CD4-positive, alpha-beta T cell treated with Interleukin-15 for 1 hour (primary cell): ENCODE measurements at places on chromosomes 7 and 10.

- no peak for DNase-seq
Observed at GRCh38 chr7:68840991-68841390, 757.3 kb upstream of the AUTS2 start.

DNA sequence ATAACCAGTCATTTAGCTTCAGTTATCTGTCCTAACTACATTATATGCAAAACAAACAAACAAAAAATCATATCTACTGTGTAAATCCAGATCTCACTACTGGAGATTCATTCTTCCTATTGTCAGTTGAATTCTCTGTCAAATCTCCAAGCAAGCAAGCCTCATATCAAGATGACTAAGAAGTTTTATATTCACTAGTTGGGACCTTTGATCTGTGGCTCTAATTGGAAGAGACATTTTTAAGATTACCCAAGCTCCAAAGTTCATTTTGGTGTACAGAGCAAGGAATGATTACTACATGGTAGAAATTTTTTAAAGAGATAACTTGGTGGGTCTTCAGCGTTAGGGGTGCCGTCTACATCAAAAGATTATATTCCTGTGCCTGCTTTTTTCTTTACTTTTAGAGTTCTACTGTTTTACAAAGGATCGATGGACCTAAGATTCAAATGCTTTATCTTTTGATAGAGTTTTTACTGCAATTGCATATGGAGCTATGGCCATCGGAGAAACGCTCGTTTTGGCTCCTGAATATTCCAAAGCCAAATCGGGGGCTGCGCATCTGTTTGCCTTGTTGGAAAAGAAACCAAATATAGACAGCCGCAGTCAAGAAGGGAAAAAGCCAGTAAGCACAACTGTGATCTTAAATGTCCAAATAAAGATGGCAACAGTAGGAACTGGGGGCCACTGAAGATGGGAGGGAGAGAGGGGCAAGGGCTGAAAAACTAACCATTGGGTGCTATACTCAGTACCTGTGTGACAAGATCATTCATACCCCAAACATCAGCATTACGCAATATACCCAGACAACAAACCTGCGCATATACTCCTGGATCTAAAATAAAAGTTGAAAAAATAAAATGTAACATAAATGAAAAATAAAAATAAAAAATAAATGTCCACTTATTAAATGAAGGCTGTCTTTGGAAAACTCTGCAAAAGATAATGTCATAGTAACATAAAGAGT lies 47.9 kb downstream of the SP8 start:
- no peak for DNase-seq

GRCh38 chr7:100166970-100167911 lies 1.2 kb downstream of the GAL3ST4 start:
- no peak for DNase-seq

DNA sequence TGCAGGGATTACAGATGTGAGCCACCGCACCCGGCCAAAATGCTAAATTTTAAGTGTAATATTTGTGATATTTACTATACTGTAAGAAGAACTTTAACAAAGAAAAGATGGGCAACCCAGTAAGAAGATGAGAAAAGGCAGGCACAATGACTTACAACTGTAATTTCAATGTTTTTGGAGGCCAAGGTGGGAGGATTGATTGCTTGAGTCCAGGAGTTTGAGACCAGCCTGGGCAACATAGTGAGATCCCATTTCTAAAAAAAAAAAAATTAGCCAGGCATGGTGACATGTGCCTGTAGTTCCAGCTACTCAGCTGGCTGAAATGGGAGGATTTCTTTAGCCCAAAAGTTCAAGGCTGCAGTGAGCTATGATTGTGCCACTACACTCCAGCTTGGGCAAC lies 11.7 kb upstream of the GATAD1 start:
- no peak for DNase-seq

- no peak for DNase-seq
Observed at GRCh38 chr7:103605640-103606039, 159.6 kb upstream of the SLC26A5 start.

- no peak for DNase-seq
Observed at GRCh38 chr10:57049096-57049495, 688.0 kb upstream of the ZWINT start.

DNA sequence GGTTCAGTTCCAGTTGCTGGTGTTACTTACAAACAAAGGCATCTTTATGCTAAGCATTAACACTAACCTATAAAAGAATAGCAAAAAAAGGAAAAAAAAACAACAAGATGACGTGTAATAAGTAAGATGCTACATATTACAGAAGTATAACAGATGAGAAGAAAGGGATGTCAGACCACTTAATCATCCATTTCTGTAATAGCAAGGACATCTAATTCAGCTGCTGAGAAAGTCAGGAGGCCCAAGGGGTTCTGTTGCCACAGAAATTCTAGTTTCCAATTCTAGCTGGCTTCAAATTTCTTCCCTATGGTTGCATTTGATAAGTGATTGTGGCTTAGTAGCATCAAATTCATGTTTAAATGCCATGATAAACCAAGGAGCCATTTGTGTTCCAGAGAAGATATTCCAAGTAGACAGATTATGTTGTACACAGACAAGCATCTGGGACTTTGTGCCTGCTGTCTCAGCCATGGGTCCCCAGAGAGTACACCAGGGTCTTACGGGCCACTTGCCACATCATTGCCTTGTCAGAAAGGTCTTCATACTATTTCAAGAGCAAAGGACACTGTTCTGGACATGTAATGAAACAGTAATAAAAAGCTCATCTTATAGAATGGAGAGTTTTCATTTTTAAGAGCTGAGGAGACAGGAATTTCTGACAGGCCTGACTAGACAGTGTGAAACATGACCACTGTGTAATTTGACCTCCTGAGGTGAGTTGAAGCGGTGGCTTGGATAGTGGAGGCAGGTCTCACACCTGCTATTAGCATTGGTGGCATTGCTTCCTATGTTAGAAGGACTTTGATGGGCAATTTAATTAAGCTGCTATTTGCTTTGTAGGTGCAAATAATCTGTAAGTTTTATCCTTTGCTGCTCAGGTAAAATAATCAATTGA lies 4.2 kb upstream of the ASB4 start:
- no peak for DNase-seq

DNA sequence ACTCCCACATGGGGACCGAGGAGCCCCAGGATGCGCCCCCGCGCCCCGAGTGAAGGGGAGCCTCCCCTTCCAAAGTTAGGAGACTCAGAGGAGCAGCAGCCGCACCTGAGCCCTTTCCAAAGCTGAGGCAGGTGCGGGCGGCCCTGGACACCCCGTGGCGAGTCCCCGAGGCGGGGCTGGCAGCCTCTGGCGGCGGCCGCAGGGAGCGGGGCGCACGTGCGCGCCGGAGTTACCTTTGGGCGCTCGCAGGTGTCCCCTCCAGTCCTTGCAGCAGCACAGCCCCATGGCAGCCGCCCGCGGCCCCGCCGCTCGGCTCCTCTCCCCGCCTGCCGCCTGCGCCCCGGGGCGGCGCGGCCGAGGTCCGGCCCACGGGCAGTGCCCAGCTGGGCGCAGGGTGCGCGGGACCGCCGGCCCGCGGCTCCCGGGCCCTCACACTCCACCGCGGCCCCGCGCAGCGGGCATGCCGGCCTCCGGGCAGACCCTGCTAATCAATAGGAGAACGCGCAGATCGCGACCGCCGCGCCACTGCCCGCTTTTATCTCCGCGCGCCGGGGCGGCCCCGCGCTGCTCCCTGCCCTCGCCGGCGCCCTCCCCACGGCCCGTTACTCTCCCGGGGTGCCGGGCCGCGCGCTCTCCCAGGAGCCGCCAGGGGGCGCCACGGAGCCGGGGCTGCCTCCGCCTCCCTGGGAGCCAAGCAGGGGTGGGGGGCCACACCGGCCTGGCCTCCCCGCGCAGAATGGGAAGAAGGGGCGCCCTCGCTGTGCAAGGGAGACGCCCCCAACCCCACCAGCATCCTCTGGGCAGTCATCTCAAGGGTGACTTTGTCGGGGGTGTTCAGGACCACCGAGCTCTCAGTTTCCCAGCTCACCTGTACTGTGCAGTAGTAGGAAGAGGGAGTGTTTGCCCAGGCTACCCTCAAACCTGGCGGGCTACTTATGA lies 80.8 kb downstream of the ARHGAP22 start:
- no peak for DNase-seq

DNA sequence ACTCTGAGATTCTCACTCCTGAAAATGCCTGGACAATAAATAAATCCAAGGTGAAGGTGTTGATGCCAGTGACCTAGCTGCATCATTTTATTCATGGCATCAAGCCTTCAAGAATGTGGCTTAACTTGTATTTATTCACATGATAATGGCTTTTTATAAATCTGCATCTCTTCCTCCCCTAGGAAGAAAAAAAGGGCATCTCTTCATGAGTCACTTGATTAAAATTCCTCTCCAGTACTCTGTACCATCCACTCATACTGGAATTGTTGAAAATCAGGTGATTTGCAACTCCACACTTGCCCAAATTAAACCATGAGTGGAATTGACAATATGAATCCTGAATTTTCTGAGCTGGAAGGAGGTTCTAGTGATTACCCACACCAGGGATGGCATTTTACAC lies 30.2 kb downstream of the PTPRE start:
- DNase-seq = no peak

DNA sequence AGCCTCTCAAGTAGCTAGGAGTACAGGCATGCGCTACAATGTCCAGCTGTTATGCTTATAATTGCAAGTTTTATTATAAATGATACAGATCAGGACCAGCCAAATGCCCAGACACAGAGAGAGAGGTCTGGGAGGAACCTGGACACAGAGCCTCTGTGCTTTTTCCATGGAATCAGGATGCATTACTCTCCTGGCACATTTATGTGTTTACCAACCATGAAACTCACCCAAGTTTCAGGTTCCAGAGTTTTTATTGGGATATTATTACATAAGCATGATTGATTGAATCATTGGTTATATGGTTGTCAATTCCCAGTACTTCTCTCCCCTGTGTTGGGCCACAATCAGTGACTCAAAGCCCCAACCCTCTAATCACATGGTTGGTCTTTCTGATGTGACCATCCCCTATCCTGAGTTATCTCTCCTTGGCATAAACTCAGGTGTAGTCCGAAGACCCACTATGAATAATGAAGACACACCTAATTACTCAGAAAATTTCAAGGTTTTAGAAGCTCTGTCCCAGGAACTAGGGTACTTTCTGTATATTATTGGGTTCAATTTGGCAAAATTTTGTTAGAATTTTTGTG lies 30.6 kb downstream of the MXI1 start:
- DNase-seq = no peak

- no peak for DNase-seq
Observed at GRCh38 chr7:113120647-113121046, 2.3 kb upstream of the SMIM30 start.

GRCh38 chr10:117457932-117458331 lies 82.7 kb upstream of the PDZD8 start:
- no peak for DNase-seq

GRCh38 chr7:34057136-34057535 lies 151.8 kb downstream of the BMPER start:
- DNase-seq = no peak

- DNase-seq = no peak
Observed at GRCh38 chr7:27153526-27153925, 1.1 kb upstream of the HOXA3 start.

DNA sequence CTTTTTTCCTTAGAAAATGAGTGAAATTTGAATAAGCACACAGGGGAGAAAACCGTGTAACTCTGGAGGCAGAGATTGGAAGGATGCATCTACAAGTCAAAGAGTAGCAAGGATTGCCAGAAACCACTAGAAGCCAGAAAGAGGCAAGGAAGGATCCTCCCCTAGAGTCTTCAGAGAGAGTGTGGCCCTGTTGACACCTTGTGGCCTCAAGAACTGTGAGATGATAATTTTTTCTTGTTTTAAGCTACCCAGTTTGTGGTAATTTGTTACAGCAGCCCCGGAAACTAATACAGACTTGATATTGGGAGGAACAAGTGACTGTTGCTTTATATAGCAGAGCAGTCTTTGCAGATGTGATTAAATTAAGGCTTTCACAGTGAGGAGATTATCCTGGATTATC lies 3.6 kb upstream of the GIMAP7 start:
- no peak for DNase-seq

- DNase-seq = no peak
Observed at GRCh38 chr7:94422827-94423460, 28.2 kb downstream of the COL1A2 start.

- no peak for DNase-seq
Observed at GRCh38 chr7:143216151-143216550, 5.7 kb upstream of the TAS2R40 start.

DNA sequence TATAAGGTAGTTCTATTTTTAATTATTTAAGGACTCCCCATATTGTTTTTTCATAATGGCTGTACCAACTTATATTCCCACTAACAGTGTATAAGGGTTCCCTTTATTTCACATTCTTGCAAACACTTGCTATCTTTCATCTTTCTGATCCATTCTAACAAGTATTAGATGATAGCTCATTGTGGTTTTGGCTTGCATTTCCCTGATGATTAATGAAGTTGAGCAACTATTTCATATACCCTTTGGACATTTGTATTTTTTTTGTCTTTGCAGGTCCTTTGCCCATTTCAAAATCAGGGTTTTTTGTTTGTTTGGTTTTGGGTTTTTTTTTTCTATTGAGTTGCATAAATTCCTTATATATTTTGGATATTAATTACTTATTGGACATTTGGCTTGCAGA lies 107.2 kb downstream of the EPC1 start:
- DNase-seq = no peak

DNA sequence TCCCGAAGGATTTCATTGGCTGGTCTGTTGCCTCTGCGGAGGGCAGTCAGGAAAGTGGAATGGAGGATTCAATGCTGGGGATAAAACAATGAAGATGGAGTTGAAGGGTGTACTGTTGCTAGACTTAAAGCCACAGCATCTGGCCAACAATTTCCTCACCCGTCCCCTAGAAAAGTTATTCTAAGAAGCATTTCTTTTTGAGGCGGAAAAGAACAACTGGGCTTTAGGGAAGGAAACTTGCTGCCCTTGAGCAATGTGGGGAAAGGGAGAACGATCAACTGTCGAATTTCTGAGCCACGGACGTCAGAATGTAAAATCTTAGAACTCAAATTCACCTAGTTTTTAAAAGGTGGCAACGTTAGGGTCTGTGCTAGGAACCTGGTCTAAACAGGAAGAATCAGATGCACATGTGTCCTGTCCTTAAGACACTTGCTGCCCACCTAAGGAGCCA lies 664 bp downstream of the FMC1 start:
- DNase-seq = no peak

GRCh38 chr7:17166824-17167379 lies 131.6 kb upstream of the AHR start:
- no peak for DNase-seq

- DNase-seq = no peak
Observed at GRCh38 chr7:133919810-133920209, 207.3 kb upstream of the LRGUK start.

- DNase-seq = no peak
Observed at GRCh38 chr7:96953676-96954513, 51.5 kb upstream of the DLX6 start.
